ENCODE measurements at places on chromosomes 1 and 21.

GRCh38 chr1:93805027-93805610, 73.9 kb downstream of the DNTTIP2 start:
- no peak for DNase-seq

DNA sequence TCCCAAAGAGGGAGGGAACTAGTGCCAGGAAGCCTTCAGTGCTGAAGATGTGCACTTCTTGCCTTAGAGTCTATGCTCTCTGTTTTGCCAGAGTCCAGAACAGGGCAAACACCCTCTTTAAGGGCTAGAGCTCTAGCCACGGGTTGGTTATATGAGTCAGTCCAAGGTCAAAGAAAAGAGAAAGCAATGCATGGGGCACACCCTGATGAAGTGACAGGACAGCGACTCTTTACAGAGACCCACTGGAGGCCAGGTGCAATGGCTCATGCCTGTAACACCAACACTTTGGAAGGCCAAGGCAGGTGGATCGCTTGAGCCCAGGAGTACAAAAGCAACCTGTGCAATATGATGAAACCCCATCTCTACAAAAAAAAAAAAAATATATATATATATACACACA, 86.1 kb downstream of the TGFBR3 start:
- DNase-seq, result no peak

GRCh38 chr1:96370757-96371156, 350.8 kb upstream of the PTBP2 start:
- no peak for DNase-seq

DNA sequence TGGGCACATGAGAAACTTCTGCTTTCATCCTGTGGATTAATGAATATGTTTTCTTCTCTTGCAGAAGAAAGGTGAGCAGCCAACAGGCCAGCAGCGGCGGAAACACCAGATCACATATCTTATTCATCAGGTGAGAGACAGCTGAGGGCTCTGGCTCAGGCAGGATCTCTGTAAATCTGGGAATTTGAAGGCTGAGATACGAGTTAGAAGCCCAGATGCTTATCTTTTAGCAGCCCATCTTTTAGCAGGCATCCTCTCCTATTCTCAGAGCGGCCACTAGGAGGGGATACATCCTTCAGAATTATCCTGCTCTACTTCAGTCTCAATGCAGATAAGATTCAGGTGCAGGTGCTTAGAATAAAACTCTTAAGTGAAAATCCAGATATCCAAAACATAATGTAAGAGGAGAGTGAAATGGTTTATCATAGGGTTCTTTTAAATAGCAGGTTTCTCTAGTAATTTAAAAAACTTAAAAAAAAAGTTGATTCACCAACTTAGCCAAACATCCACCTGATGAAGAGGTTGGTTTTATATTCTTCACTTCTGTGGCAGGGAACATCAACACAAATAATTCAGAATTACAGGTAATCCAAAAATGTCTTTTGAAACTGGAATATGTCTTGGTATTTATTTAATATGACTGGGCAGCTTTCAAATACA, 19.3 kb downstream of the SH2D2A start:
- DNase-seq, result peak; percentile 78

DNA sequence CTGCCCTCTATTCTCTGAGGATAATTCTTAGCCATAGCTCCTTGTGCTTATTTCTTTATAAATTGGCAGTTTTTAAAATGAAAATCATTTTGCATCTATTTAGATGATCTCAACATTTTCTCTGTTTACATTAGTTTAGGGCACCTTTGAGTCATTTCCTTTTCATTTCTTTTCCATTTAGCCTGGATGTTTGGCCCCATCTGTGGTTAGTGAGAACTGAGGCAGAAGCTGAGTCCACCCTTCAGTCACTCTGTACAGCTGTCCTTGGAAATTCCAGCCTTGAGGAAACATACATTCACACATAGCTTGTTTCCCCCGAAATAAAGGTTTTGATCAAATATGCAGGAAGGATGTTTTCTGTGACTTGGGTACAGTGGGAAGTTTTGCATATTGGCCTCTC, 123.7 kb downstream of the NTNG1 start:
- peak; percentile 30 for DNase-seq

All from DMS53 (cell line).